ENCODE measurements at places on chromosomes 13 and 19.
A peak's percentile ranks its signal among the peaks of the same experiment; 100 is the strongest.

GRCh38 chr13:35839806-35840205 lies 291.4 kb downstream of the DCLK1 start:
- H3K27me3 ChIP-seq: no peaks in the 10 kb centered on the region
- no peaks in the 10 kb centered on the region for H3K4me1 ChIP-seq
- H3K27ac ChIP-seq: no peak overlapping the region
- no peaks in the 10 kb centered on the region for H3K36me3 ChIP-seq
- H3K4me3 ChIP-seq: no peak overlapping the region

- no peak for DNase-seq
- no peak overlapping the region for H3K27ac ChIP-seq
- peaks cover 8% of the 10 kb centered on the region for H3K27me3 ChIP-seq
- no peak overlapping the region for H3K4me3 ChIP-seq
- peaks cover 12% of the 10 kb centered on the region for H3K4me1 ChIP-seq
- peaks cover 12% of the 10 kb centered on the region for H3K36me3 ChIP-seq
These were observed 10.6 kb upstream of the MADCAM1 start for GRCh38 chr19:485583-486236.

GRCh38 chr19:38283271-38283670 lies 18.9 kb downstream of the SPINT2 start:
- H3K4me3 ChIP-seq: no peak overlapping the region
- no peak for DNase-seq

- no peak overlapping the region for H3K27ac ChIP-seq
- DNase-seq: peak; percentile 90
- peaks cover 6% of the 10 kb centered on the region for H3K4me1 ChIP-seq
- H3K4me3 ChIP-seq: no peak overlapping the region
- H3K36me3 ChIP-seq: no peaks in the 10 kb centered on the region
These were observed 11.5 kb upstream of the CYP4F3 start for GRCh38 chr19:15629003-15629880.

- H3K27ac ChIP-seq: no peak overlapping the region
- no peaks in the 10 kb centered on the region for H3K36me3 ChIP-seq
- H3K27me3 ChIP-seq: peaks cover 72% of the 10 kb centered on the region
- H3K4me3 ChIP-seq: peak overlapping the region; percentile 4
- DNase-seq: peak; percentile 50
These were observed 806 bp downstream of the MAST1 start for GRCh38 chr19:12838886-12839756.

DNA sequence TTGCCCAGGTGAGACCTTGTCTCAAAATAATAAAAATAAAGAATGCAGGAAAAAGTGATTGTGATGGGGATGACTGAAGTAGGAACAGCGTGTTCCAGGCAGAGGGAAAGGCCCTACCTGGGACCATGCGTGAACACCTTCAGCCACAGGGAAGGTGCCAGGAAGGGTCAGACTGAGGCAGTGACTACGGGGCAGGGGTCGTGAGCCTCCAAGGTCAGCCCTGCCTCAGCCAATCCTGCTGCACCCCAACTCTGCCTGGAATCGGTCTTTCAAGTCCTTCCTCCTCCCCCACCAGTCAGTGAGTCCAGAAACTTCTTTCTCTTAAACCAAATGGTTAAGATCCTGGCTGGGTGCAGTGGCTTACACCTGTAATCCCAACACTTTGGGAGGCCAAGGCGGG lies 16.1 kb upstream of the TLE2 start:
- H3K36me3 ChIP-seq: no peaks in the 10 kb centered on the region
- H3K4me3 ChIP-seq: no peak overlapping the region
- no peak for DNase-seq
- H3K27ac ChIP-seq: no peak overlapping the region
- peaks cover 10% of the 10 kb centered on the region for H3K27me3 ChIP-seq

DNA sequence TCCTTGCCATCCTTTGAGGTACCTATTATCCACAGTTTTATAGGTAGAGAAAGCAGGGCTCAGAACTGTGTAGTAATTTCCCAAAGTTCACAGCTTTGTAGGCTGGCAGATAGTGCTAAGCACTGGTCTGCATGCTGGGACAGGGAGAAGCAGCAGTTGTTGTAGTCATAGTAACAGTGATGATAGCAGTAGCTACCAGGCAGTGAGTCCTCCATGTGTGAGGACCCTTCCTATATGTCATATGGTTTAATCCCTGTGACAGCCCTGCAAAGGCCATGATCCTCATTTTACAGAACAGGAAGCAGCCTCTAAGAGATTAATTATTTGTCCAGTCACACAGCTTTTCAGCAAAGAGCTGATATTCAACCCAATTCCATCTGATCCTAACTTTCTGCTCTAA lies 21.0 kb downstream of the SERP2 start:
- H3K4me3 ChIP-seq: no peak overlapping the region
- H3K27ac ChIP-seq: no peak overlapping the region
- peaks cover 11% of the 10 kb centered on the region for H3K27me3 ChIP-seq

DNA sequence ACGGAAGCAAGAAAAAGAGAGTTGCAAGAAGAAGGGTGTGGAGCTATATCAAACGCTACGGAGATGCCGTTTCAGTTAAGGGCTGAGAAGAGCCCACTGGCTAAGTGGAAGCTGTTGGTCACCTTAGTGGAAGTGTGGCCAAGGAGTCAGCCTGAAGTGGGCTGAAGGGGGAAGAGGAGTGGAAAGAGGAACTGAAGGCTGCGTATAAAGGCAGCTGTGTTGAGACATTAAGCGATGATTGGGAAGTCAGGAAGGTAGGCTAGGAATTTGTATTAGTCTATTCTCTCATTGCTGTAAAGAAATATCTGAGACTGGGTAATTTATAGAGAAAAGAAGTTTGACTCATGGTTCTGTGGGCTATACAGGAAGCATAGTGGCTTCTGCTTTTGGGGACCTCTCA lies 14.1 kb upstream of the FRY start:
- no peak overlapping the region for H3K4me3 ChIP-seq
- H3K36me3 ChIP-seq: no peaks in the 10 kb centered on the region
- no peak for DNase-seq
- no peaks in the 10 kb centered on the region for H3K4me1 ChIP-seq

GRCh38 chr13:31514932-31515331 lies 224.4 kb upstream of the RXFP2 start:
- no peak overlapping the region for H3K27ac ChIP-seq
- no peak overlapping the region for H3K4me3 ChIP-seq
- H3K4me1 ChIP-seq: no peaks in the 10 kb centered on the region
- H3K36me3 ChIP-seq: no peaks in the 10 kb centered on the region
- H3K27me3 ChIP-seq: no peaks in the 10 kb centered on the region

- no peak for DNase-seq
- H3K27me3 ChIP-seq: no peaks in the 10 kb centered on the region
- peaks cover 29% of the 10 kb centered on the region for H3K4me1 ChIP-seq
- no peaks in the 10 kb centered on the region for H3K36me3 ChIP-seq
These were observed 48.0 kb downstream of the GGACT start for GRCh38 chr13:100540621-100541020.

- DNase-seq: no peak
- H3K4me1 ChIP-seq: no peaks in the 10 kb centered on the region
- H3K27ac ChIP-seq: no peak overlapping the region
- H3K36me3 ChIP-seq: no peaks in the 10 kb centered on the region
These were observed 57.9 kb upstream of the DACH1 start for GRCh38 chr13:71924931-71925330.

- no peaks in the 10 kb centered on the region for H3K36me3 ChIP-seq
- peaks cover 3% of the 10 kb centered on the region for H3K27me3 ChIP-seq
- H3K4me1 ChIP-seq: no peaks in the 10 kb centered on the region
- no peak overlapping the region for H3K4me3 ChIP-seq
- H3K27ac ChIP-seq: no peak overlapping the region
These were observed 29.5 kb downstream of the TMEM255B start for GRCh38 chr13:113788413-113789135.

GRCh38 chr19:30228113-30228834 lies 143.9 kb upstream of the ZNF536 start:
- peaks cover 4% of the 10 kb centered on the region for H3K36me3 ChIP-seq
- H3K4me1 ChIP-seq: peaks cover 26% of the 10 kb centered on the region
- peaks cover 67% of the 10 kb centered on the region for H3K27me3 ChIP-seq
- H3K4me3 ChIP-seq: peak overlapping the region; percentile 28
- DNase-seq: no peak

DNA sequence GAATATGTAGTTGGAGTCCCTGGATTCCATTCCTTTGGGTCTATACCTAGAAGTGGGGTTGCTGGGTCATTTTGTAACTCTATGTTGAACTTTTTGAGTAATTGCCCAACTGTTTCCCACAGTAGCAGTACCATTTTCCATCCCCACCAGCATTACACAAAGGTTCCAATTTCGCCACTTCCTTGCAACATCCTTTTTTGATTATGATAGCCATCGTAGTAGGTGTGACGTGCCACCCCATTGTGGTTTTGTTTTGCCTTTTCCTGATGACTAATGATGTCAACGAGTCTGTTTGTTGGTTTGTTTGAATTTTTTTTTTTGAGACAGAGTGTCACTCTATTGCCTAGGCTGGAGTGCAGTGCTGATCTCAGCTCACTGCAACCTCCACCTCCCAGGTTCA lies 3.3 kb upstream of the PEX11G start:
- H3K27ac ChIP-seq: peak overlapping the region; percentile 68
- peak; percentile 66 for DNase-seq
- no peak overlapping the region for H3K4me3 ChIP-seq

DNA sequence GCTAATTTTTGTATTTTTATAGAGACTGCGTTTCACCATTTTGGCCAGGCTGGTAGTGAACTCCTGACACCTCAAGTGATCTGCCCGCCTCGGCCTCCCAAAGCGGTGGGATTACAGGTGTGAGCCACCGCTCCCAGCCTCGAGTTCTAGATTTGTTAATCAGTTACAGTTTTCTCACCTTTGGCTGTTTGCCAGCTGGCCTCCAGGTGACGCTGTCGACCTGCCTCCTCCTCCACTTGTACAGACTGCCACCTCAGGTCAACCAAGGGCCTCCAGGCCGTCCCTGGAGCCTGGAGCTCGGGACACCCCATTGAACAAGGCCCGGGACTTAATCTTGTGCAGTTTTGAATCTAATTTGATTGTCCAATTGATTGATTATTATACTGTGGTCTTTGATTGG lies 45.5 kb downstream of the IER2 start:
- no peaks in the 10 kb centered on the region for H3K27me3 ChIP-seq
- peak; percentile 61 for DNase-seq
- H3K4me3 ChIP-seq: no peak overlapping the region
- H3K4me1 ChIP-seq: peaks cover 29% of the 10 kb centered on the region
- no peak overlapping the region for H3K27ac ChIP-seq
- no peaks in the 10 kb centered on the region for H3K36me3 ChIP-seq

DNA sequence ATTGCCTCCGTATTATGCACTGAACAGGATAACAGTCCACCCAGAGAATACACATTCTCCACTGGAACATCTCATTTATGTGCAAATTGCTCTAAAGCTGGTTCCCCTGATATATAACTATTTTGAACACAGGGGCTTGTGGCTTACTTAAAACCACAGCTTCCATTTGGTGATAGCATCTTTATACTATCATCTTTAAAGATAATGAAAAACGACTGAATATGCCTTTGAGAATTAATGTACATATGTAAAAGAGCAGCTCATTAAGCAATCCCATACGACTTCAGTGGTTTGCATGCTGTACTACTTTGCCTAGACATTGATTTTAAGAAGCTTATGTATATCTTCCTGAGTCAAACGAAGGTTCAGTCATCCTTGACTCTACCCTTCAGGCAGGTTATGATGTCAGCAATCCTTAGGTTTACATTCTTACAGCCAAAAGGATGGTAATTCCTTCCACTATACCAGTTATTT lies 40.8 kb downstream of the BRD4 start:
- peaks cover 14% of the 10 kb centered on the region for H3K36me3 ChIP-seq
- H3K4me1 ChIP-seq: peaks cover 89% of the 10 kb centered on the region
- no peak overlapping the region for H3K4me3 ChIP-seq
- no peak overlapping the region for H3K27ac ChIP-seq
- no peaks in the 10 kb centered on the region for H3K27me3 ChIP-seq

- H3K4me1 ChIP-seq: no peaks in the 10 kb centered on the region
- peaks cover 32% of the 10 kb centered on the region for H3K27me3 ChIP-seq
- no peaks in the 10 kb centered on the region for H3K36me3 ChIP-seq
- H3K27ac ChIP-seq: no peak overlapping the region
- no peak for DNase-seq
- H3K4me3 ChIP-seq: no peak overlapping the region
These were observed 6.0 kb upstream of the AMER2 start for GRCh38 chr13:25178070-25178469.

- H3K27me3 ChIP-seq: no peaks in the 10 kb centered on the region
- H3K4me1 ChIP-seq: no peaks in the 10 kb centered on the region
- H3K36me3 ChIP-seq: peaks cover 35% of the 10 kb centered on the region
These were observed 2.7 kb upstream of the C1QTNF9 start for GRCh38 chr13:24306632-24307031.
